PC-3 (cell line): ENCODE measurements at places on chromosomes 12 and 14. TPM values are rescaled to one million over a fixed set of nuclear protein-coding genes. Genes with fewer than 3 reads are reported as not detected.

ZFYVE26 gene
- 20.0 and 21.1 TPM in 2 replicates for total RNA-seq

ASB2 gene
- 0.12 and 0.22 TPM in 2 replicates for total RNA-seq

GRCh38 chr12:70982991-70983390 lies 62.5 kb upstream of the PTPRR start:
- H3K36me3 ChIP-seq = no peaks in the 10 kb centered on the region
- H3K4me3 ChIP-seq = no peak overlapping the region
- H3K4me1 ChIP-seq = no peaks in the 10 kb centered on the region
- no peak overlapping the region for H3K27ac ChIP-seq
- H3K27me3 ChIP-seq = no peaks in the 10 kb centered on the region
- no peak for DNase-seq

EFS gene
- 0.23 and 0.36 TPM in 2 replicates for total RNA-seq

DNA sequence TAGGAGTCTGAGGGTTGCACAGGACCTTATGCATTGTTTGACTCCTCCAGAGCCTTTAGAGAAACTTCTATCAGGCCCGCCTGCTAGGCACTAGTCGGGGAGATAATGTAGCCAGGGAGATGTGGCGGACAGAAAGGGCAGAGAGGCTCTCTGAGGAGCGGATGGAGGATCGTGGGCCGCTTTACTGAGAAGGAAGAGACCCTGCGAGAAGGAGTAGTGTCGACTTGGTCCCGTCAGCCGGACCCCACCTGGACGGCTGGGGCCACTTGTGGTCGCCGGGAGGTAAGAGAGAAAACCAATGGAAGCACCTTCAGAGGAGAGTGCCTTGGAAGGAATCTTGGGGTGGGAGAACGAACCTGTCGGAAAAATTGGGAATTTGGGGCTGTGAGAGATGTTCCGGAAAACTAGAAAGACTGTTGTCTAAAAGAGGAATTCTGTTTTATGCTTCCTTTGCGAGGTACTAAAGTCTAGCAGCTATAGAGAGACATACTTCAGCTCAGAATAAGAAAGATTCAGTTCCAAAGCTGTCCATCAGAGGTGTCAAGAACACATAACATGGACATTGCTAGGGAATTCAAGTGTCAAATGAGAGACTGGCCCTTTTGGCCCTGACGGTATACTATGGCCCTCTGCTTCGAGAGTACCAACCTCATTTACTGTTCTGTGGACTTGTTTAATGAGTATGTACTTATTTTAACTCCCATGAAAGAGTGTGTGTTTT lies 660 bp upstream of the MCRS1 start:
- peaks cover 14% of the 10 kb centered on the region; the same call in 1 of the 2 replicates for H3K36me3 ChIP-seq
- peak overlapping the region; percentile 62 for H3K27ac ChIP-seq
- no peaks in the 10 kb centered on the region for H3K27me3 ChIP-seq
- DNase-seq = peak; percentile 29

DNA sequence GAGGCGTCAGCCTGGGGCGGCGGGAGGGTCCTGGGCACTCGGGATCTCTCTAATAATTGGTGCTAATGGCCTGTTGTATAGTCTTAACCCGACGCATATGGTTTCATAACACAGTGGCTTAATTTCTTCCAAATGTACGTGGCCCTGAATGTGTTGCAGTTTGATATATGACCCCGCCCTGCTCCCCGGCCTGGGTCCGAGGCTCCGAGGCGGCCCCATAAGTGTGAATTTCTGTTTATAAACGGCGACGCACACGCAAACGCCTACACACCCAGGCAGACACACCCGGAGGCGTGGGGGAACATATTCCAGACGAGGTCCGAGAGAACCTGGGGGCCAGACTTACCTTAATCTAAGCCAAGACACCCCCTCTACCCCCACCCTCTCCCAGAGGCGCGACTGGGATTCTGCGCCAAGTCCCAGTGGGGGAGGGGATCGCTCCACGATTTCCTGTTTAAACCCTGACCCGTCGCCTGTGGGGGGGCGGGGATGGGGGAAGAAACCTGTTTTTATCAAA lies 9.7 kb upstream of the HOXC6 start:
- no peaks in the 10 kb centered on the region for H3K27me3 ChIP-seq
- peaks cover 15% of the 10 kb centered on the region for H3K4me1 ChIP-seq
- H3K36me3 ChIP-seq = no peaks in the 10 kb centered on the region
- H3K4me3 ChIP-seq = peak overlapping the region; percentile 96

DNA sequence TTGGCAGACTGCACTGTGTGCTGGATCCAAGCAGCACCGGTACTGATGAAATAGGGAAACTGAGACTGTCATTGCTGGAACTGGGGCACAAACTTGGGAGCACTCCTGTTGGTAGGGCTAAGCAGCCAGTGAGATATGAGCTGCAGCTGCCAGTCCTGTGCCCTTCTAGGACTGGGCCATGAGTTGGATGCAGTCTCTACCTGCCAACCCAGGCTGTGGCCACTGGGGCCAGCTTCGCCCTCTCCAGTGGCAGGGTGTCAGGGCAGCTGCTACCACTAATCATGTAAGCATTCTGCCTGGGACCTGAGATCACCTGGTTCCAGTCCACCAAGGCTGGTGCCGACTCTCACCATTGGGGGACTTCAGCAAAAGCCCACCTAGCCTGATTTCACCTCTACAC lies 121.1 kb downstream of the PAWR start:
- peaks cover 21% of the 10 kb centered on the region; the same call in 1 of the 2 replicates for H3K36me3 ChIP-seq
- H3K4me1 ChIP-seq = peaks cover 14% of the 10 kb centered on the region

DNA sequence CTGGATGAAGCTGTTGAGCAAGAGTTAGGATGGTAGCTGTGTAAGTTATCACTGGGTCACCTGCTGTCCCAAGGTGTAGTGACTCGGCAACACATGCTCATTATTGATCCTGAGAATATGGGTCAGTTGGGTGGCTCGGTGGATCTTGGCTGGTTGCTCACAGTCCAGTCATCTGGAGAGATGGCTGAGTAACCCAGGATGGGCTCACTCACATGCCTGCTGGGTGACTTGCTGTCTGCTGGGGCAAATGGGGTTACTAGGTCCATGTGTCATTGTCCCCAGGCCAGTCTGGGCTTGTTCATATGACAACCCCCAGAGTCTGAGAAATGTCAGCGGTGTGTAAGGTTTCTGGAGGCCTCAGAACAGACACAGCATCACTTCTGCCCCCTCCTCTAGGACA lies 69.5 kb downstream of the SLC15A4 start:
- H3K27ac ChIP-seq = no peak overlapping the region
- H3K36me3 ChIP-seq = no peaks in the 10 kb centered on the region
- no peak overlapping the region for H3K4me3 ChIP-seq
- no peaks in the 10 kb centered on the region for H3K4me1 ChIP-seq

NPFF gene
- not detected in 2 replicates for total RNA-seq

DNA sequence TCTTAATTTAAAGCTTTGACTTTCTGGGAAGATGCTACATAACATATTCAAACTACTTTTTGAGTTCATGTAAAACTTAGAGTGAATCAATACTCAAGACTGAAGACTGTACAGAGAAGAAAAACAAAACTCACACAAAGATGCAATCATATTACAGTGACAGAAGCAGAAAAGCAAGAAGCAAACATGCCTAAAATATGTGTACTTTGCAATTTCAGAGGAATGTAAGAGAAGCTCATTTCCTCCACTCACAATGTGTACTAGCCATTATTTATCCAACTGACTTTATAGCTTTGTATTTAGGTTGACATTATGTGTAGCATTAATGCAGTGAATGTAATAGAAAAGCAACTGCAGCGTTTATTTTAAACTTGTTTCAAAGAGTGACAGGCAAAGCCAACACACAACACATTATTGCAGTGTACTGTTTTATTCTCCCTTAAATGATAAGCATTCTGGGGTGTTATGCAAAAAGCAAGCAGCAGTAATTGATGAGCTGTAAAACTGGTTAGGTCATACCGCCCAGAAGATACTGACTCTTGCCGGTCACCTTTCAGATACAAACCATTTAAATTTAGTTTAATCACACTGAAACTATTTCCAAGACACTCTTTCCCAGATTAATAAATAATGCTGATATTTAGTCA lies 88.2 kb upstream of the PAWR start:
- no peak overlapping the region for H3K4me3 ChIP-seq
- H3K36me3 ChIP-seq = peaks cover 8% of the 10 kb centered on the region; the same call in 1 of the 2 replicates
- H3K4me1 ChIP-seq = peaks cover 8% of the 10 kb centered on the region
- H3K27me3 ChIP-seq = no peaks in the 10 kb centered on the region
- no peak for DNase-seq

SLC10A1 gene
- not detected in 2 replicates for total RNA-seq

DNA sequence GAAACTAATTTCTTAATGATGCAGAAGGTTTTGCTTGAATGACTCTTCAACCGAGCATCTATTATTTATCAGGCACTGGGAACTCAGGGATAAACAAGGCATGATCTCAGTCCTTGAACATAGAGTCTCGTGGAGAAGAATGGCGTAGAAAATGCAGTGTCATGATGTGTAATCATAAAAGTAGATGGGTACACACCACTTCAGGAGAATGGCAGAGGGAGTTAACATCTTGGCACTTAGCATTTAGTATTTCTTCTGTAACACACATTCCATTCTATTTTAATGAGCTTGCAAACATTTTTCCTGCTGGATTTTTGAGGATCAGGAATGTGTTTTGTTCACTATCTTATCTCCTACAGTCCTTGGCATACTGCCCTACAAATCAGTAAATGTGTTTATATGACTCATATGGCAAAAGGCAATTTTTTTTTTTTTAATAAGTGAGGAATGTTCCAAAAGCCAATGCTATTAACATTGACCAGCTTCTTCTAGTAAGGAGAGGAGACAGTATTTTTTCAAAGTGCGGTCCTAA lies 3.8 kb downstream of the TXNRD1 start:
- peaks cover 46% of the 10 kb centered on the region for H3K4me1 ChIP-seq
- H3K4me3 ChIP-seq = peak overlapping the region; percentile 36; the same call in 1 of the 2 replicates
- peak overlapping the region; percentile 96 for H3K27ac ChIP-seq
- H3K36me3 ChIP-seq = no peaks in the 10 kb centered on the region
- peak; percentile 97 for DNase-seq

DNA sequence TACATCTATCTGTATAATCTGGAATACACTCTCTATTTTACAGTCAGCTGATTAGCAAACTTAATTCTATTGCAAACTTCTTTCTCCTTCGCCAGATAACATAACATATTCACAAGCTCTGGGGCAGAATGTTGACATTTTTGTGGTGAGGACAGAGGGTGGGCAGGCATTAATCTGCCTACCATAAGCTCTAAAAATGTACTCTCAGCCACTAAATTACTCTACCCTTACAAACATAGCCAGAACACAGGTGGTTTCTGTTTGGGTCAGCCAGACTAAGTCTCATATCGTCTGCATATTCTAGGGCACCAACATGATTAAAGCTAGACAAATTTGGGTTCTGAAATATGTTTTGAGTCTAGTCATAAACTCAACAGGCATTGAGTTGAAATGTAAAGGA lies 90.1 kb downstream of the SLC6A15 start:
- H3K27ac ChIP-seq = no peak overlapping the region
- H3K4me3 ChIP-seq = no peak overlapping the region
- H3K36me3 ChIP-seq = no peaks in the 10 kb centered on the region
- H3K27me3 ChIP-seq = no peaks in the 10 kb centered on the region

- no peaks in the 10 kb centered on the region for H3K36me3 ChIP-seq
- H3K4me1 ChIP-seq = peaks cover 13% of the 10 kb centered on the region
- H3K27ac ChIP-seq = no peak overlapping the region
- no peak for DNase-seq
Observed at GRCh38 chr14:68665792-68666204, 127.1 kb downstream of the ZFP36L1 start.

GRCh38 chr14:80645667-80646413 lies 295.7 kb downstream of the CEP128 start:
- H3K4me3 ChIP-seq = no peak overlapping the region
- H3K27me3 ChIP-seq = no peaks in the 10 kb centered on the region
- no peak overlapping the region for H3K27ac ChIP-seq
- peaks cover 10% of the 10 kb centered on the region for H3K4me1 ChIP-seq

DNA sequence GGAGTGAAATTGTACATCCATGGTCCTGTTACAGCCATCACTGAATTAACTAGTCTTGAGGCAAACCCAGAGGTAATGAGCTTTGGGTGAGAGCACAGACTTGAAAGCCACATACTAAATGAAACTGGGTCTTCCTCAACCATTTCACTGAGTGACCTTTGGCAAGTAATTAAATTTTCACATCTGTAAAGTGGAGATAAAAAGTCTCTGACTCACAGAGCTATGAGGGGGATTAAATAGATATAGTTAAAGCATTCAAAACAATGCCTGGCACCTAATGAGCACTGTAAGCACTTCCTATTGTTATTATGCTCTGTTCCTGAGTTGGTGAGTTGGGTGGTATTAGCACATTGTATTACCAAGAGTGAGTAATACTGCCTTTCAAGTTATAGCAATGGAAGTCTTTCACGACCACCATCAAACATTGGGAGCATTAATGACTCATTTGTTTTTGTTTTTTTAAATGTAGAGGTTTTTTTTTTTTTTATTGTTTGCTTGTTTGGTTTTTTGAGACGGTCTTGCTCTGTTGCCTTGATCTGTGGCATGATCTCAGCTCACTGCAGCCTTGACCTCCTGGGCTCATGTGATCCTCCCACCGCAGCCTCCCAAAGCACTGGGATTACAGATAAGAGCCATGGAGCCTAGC lies 12.5 kb upstream of the STRN3 start:
- no peak for DNase-seq
- H3K36me3 ChIP-seq = no peaks in the 10 kb centered on the region
- no peaks in the 10 kb centered on the region for H3K27me3 ChIP-seq
- peaks cover 17% of the 10 kb centered on the region for H3K4me1 ChIP-seq

DEGS2 gene
- 1.6 and 5.4 TPM in 2 replicates for total RNA-seq
